NCI-H460 (cell line): ENCODE measurements at places on chromosomes 3 and 15. TPM values are rescaled to one million over a fixed set of nuclear protein-coding genes. Genes with fewer than 3 reads are reported as not detected.

GRCh38 chr3:32782407-32782806 is 35.4 kb upstream of the TRIM71 start:
- no peak for DNase-seq

DNA sequence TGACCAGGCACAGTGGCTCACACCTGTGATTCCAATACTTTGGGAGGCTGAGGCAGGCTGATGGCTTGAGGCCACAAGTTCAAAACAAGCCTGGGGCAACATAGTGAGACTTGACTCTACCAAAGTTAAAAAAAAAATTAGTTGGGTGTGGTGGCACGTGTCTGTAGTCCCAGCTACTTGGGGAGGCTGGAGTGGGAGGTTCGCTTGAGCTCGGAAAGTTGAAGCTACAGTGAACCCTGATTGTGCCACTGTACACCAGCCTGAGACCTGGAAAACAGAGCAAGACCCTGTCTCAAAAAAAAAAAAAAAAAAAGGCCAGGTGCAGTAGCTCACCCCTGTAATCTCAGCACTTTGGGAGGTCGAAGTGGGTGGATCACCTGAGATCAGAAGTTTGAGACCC is 3.1 kb downstream of the CDC25A start:
- DNase-seq: no peak

- no peak for DNase-seq
Observed at GRCh38 chr15:82916161-82916952, 36.2 kb downstream of the HOMER2 start.

- no peak for DNase-seq
Observed at GRCh38 chr3:42007785-42008184, 45.9 kb upstream of the ULK4 start.

GRCh38 chr15:58797505-58797904 is 26.4 kb downstream of the MINDY2 start:
- no peak for DNase-seq

- DNase-seq: no peak
Observed at GRCh38 chr15:93557696-93558095, 468.7 kb upstream of the RGMA start.

DNA sequence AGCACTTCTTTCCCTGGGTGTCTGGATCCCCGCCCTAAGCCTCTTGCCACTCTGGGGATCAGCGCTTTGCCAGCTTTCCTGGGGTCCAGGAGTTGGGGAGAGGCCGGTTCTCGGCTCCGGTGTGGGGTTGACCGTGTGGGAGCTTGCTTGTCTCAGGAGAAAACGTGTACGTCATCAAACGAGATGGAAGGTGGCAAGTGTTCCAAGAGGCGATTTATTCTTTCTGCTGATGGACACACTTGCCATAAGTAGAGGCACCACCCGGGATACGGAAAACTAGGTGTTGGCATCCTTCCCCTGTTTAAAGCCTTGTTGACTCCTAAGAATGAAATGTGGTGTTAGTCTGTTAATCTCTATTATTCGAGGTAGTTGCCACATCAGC is 295 bp downstream of the ZWILCH start:
- no peak for DNase-seq

DNA sequence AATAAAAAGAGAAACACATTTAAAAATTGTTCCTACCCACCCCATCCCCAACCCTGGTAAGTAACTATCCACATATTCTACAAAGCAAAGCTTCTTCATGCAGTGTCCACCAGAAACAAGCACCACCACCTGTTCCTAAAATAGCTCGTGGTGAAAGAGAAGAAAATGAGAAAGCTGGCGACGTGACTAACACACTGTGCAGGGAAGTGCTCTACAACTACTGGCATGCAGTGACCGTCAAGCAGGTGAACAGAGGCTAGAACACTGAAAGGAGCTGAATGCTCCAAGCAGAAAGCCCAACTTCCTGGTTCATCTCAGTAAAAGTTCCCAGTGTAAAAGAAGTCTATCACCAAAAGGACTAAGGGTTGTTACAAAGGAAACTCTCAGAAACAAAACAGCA is 80.7 kb downstream of the NR2E3 start:
- no peak for DNase-seq

DNA sequence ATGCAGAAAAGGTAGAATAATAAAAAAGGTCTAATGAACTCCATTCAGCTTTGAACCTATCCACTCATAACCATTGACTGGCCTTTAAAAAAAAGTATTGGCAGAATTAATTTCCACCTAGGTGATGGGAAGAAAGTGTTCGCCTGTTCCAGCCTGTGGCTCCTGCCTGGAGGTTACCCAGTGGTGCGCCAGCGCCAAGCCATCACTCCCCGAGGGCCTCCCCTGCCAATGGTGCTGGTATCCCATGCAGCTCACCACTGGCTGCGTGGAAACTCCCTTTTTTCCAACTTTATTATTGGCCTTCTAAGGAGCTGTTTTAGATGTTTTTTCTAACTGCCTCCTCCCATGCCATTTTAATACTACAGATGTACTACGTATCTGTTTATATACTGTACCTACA is 29.4 kb downstream of the NIPA2 start:
- DNase-seq: no peak

DNA sequence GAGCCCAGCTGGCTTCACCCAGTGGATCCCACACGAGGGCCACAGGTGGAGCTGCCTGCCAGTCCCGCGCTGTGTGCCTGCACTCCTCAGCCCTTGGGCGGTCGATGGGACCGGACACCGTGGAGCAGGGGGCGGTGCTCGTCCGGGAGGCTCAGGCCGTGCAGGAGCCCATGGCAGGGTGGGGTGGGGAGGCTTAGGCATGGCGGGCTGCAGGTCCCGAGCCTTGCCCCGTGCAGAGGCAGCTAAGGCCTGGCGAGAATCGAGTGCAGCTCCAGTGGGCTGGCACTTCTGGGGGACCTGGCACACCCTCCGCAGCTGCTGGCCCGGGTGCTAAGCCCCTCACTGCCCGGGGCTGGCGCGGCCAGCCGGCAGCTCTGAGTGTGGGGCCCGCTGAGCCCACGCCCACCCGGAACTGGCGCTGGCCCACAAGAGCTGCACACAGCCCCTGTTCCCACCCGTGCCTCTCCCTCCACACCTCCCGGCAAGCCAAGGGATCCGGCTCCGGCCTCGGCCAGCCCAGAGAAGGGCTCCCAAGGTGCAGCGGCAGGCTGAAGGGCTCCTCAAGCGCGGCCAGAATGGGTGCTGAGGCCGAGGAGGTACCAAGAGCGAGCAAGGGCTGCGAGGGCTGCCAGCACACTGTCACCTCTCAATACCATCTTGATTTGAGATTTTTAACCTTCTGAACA is 121.4 kb downstream of the EPHB1 start:
- no peak for DNase-seq

DNA sequence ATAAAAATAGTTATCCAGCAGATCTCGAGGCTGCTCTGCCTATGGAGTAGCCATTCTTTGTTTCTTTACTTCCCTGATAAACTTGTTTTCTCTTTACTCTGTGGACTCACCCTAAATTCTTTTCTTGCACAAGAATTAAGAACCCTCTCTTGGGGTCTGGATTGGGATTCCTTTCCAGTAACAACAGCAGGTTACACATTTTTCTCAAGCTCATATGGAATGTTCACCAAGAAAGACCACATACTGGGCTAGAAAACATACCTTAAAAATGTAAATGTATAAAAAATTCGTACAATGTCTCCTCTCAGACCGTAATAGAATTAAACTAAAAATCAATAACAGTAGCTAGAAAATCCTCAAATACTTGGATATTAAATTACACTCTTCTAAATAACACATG is 299.2 kb downstream of the CNTN3 start:
- no peak for DNase-seq

DNA sequence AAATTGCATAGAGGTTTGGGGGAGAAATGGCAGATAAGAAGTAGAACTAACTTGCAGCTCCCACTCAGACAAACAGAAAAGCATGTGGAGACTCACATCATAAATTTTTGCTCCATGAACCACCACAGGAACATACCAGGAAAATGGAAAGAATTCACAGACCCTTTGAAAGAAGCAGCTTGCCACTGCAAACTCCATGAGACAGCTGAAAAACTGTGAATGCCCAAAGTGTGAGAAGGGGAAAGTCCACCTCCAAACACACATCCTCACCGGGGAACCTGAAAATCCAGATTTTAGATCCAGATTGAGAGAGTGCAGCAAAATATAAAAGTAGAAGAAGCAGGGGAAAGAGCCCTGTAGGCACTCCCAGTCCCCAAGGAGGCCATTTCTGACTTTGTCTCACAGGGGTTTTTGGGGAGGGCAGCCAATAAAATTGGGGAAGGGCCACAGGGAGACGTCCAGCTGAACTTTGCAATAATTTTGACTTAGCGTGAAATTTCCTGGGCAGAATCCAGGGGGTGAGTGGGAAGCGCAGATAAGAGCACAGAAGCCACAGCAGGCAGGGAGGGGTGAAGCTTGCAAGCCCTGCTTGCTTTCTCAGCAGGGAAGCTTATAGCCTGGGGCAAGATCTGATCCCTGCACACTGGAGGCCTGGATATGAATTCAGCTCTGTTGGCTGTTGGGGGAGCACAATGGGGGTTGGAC is 183.4 kb upstream of the UBE2E2 start:
- DNase-seq: no peak

DNA sequence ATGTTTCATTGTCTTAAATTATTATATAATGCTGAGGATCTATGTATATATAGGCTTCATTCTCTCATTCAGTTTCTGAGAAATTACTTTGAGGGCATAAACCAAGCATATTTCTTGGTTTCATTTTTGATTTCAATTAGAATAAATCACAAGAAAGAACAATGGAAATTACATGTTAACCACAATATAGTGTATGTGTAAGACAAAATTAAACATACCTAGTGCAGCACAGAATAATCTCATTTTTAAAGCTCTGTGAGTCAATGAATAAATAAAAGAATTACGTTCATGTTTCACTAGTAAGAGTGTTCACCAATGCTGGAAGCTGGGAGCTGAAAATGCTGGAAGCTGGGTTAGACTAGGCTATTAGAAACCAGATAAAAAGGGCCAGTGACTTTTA is 72.8 kb downstream of the UBE3A start:
- no peak for DNase-seq

DNA sequence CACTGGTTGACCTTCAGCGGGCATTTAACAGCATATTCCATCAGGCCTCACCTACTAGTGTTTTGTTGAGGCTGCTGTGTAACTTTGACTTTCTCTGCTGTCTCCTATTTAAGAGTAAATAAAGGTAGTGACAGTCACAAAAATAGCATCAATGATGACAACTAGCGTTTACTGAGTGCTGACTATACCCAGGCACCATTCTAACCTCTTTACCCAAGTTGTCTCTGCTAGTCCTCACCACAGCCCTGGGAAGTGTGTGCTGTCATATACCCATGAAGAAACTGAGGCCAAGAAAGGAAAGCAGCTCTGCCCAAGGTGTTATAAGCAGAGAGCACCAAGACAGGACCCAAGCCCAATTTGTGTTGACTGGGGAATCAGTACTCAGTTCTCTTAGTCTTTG is 286.4 kb upstream of the CTDSPL start:
- DNase-seq: no peak

DNA sequence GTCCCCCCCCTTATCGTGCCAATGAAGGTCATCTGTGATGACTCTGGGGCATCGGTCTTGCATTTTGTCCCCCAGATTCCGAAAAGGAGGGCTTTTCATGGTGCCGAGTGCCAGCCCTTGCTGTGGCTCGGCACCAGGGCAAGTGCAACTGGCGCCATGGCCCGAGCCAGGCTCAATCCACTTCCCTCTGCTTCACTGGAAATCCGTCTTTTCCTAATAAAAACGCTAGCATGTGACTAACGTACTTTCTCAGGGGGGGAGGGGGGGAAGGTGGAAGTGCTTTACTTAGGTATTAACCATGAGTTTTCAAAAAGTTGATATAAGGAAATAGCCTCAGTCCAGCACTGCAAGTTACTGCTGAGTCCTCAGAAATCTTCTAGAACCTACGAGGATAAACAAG is 20.5 kb downstream of the TRPM1 start:
- no peak for DNase-seq

DNA sequence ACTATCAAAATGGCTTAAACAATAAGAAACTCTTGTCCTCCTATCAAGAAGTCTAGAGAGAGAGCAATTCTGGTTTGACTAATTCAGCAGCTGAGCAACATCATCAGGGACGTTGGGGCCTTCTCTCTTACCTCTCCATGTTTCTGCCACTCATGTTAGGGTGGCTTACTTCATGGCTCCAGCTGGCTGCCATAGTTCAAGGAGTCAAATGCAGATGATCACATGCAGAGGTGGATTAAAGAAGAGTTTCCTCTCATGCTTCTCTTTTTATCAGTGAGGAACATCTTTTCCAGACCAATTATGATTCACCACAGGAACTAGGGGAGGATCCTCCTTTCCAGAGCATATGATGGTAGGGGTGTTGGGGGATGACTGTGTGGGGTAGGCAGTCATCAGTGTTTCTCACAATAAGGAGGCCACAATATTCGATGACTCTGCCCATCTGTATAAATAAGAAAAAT is 45.5 kb downstream of the NEK11 start:
- DNase-seq: no peak

Gene P2RY14
- total RNA-seq: not detected in 2 replicates

Gene BLM
- total RNA-seq: 9.9 and 10.6 TPM in 2 replicates

Gene SLCO2A1
- not detected in 2 replicates for total RNA-seq

Gene RETNLB
- total RNA-seq: not detected in 2 replicates

Gene SLC9C1
- total RNA-seq: not detected in 2 replicates

Gene C3orf20
- not detected in 2 replicates for total RNA-seq

Gene TBC1D5
- total RNA-seq: 43.1 and 48.7 TPM in 2 replicates

Gene ATP13A4
- total RNA-seq: not detected in 2 replicates

Gene SOX14
- not detected in 2 replicates for total RNA-seq
